ENCODE measurements at places on chromosomes 2 and 18.

DNA sequence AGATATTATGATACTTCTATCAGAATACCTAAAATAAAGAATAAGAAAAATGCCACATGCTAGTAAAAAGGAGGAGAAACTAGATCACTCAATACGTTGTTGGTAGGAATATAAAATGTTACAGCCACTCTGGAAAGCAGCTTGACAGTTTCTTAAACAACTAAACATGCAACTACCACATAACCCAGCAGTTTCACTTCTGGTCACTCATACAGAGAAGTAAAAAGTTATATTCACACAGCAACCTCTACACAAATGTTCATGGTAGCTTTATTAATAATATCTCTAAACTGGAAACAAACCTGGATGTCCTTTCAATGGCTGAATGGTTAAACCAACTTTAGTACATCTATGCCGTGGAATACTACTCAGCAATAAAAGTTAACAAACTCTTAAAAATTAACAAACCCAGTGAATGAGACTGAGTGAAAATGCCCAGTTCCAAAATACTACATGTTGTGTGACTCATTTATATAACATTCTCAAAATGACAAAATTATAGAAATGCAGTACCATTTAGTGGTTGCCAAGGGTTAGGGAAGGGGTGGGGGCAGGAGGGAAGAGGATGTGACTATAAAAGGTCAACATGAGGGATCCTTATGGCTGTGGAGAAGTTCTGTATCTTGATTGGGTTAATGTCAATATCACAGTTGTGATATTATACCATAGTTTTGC, 124.1 kb downstream of the MMADHC start:
- DNase-seq = no peak

GRCh38 chr18:8413751-8414150, 195.5 kb upstream of the RAB12 start:
- DNase-seq = no peak

GRCh38 chr2:165901620-165902298, 51.8 kb downstream of the TTC21B start:
- no peak for DNase-seq

DNA sequence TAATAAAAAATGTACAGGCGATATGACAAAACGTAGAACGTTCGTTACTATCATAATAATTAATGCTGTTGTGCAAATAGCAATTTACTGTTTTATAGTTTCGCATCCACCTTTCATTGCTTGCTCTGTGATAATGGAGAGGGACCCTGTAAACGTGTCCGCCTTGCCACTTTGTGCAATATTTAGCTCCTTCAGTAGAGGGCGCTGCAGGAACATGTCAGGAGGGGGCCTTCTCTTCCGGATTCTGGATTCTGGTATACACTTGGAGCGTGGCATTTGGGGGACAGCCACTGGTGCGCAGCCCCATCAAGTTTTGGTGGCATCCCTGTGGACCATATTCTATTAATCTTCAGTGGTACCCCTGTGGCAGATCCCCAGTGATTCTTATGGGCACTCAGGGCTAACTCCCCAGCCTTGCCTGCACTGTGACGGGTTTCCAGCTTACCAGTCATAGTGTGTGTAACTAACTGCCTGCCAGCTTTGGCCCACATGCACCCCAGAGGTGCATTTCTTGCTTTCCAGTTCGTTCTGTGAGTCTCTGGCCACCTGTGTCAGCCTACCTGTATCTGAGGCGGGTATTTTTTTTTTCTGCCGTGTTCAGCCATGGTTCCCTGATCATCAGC, 140.3 kb downstream of the CYRIA start:
- DNase-seq = no peak

GRCh38 chr18:11994336-11994702, 13.0 kb downstream of the IMPA2 start:
- peak; percentile 66 for DNase-seq

DNA sequence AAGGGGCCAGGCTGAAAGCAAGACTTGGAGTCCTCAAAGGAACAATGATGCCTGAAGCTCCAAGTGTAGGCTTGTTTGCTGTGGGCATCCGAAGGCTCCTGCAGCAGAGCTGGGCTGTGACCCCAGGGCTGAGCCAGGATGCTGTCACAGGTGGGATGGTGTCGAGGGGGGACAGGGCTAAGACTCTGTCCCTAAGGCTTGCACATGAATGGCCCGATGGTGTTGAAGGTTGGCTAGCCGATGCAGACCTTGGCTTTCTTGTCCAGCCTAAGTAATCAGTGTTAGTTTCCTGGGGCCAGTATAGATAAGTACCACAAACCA, 251.0 kb downstream of the NDUFA10 start:
- no peak for DNase-seq

- DNase-seq = no peak
Measured at GRCh38 chr2:31268344-31268743, 34.4 kb downstream of the EHD3 start.

- DNase-seq = peak; percentile 41
Measured at GRCh38 chr2:46913471-46914381, 1.9 kb downstream of the MCFD2 start.

DNA sequence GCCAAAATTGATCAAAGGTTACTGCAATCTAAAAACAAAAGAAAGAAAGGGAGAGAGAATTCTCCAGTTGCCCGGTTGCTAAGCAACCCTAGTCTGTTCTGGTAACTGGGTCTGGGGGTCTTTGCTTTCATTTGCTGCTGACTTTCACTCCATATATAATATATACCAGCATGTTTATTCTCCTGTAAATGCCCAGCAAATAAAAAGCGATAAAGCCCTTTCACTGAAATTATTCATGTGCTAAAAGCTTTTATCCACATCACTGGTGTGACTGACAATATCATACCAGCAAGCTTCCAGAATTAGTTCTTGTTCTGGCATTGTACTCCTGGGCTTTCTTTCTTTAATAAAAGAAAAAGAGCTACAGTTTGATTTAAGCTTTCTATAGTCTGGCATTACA, 75.5 kb upstream of the ST8SIA3 start:
- DNase-seq = no peak

DNA sequence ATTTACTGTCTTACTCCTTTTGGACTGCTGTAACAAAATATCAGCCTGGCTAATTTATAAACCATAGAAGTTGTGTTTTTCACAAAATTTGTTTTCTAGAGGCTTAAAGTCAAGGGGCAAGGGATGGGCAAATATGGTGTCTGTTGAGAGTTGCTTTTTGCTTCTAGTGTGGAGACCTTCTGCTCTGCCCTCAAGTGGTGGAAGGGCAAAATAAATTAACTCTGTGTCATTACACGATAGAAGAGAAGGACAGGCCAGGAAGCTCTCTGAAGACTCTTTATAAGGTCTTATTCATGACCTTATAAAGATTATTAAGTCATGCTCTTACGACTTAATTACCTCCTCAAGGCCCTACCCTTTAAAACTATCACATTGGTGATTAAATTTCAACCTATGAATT, 181.2 kb upstream of the LRATD1 start:
- DNase-seq = peak; percentile 6

- DNase-seq = no peak
Measured at GRCh38 chr2:37599688-37600525, 71.5 kb downstream of the CDC42EP3 start.

DNA sequence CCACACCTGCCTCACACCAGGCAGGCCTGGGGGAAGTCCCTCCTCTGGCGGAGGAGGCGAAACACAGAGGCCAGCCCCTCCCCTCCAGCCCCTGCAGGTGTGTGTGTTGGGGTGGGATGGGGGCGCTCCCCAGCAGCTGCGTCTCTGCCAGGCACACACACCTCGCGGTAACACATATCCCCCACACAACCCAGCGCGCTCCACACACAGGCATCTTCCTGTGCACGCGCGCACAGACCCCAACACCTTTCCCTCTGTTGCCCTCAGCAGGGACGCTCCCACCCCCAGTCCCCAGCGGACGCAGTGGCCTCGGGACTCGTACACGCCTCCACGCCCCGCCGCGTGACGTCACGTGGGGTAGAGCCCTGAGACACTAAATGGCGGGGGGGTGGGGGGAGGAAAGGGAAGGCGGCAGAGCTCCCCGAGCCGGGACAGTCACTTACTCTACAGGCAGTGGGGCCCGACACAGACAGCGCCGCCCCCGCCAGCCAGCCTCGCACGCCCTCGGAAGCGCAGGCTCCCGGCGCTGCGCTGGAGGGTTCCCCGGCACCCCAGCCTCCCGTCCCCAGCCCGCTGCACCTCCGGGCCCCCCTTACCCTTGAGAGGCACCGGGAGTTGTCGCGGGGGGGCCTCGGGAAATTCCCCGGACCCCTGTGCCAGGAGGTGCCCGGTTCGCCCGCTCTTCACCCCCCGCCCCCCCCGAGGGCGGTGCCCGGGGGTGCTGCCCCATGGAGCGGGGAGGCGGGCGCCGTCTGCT, at the start of gene WNT10A:
TSS of gene WNT10A (plus strand) at position 751 of the 757 bp plus-strand sequence. CDS start 144 bp downstream, outside the sequence.
- DNase-seq = peak; percentile 48

DNA sequence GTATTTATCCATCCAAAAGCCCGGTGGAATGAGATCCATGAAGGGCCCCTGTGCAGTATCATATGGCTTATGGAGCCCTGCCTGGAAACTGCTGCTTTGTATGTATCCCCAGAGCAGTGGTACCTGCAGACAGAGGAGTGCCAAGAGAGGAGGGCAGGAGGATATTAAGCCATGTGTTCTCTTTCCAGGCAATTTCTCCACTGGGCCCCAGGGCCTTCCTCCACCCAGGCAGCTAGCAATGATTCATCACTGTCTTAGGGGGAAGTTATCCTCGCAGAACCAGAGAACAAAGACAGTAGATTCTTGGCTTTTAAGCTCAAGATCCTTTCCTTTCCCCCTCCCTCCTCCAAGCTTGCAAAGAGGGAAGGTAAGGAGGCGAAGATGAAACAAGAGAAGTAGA, 98.1 kb downstream of the LRRC30 start:
- no peak for DNase-seq

GRCh38 chr2:59884166-59884565, 669.3 kb downstream of the BCL11A start:
- DNase-seq = no peak

- no peak for DNase-seq
Measured at GRCh38 chr18:62334120-62334519, 9.0 kb downstream of the TNFRSF11A start.

DNA sequence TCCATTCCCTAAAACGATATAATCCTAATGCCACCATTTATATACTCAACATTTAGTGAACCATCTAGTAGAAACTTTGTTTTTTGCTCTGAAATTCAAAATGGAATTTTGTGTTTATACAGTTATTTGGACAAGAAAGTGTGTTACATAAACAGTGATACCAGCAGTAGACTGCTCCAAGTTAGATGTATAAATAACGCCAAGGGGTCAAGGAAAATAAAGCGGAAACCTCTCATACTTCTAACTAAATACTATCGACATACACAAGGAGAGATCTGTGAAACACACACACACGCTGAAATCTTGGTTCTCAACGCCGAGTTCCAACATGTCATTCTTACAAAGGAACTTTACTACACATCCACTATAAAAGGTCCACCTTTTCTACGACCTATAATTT, 1.2 kb downstream of the TXNL1 start:
- peak; percentile 2 for DNase-seq

GRCh38 chr2:10522170-10522448, 74.0 kb upstream of the ODC1 start:
- no peak for DNase-seq

DNA sequence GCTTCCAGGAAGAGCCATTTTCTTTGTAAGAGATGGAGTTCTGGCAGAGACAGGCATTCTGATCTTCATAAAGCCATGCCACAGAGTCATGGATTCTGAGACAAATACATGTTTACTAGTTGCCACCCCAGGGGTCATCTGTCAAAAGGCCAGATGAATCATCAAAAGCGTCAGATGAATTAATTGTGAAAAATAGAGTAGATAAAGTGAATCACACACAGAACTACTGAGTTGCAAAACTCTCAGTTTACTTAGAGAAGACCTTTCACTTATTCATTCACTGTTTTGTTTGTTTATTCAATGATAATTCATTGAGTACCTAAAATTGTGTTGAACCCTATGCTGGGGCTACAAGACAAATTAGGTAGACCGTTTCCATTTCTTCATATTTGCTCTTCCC, 157.7 kb upstream of the SERPINE2 start:
- DNase-seq = no peak

DNA sequence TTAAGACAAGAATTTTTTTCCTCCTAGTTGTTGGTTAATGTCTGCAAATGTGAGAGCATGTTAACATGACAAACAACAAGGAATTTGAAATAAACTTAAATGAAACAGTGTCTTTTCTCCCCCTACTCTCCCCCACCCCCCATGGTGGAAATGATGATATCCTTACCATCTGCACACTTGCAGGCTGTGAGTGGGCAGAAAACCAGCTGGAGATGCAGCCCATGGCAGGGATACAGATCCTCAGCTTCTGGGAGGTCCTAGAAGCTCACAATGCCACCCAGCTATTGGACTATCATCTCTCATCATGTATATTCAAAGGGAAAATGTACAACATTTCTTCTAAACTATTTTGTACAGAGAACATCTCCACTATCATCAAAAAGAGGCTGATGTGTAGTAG, 196.8 kb downstream of the SLC8A1 start:
- no peak for DNase-seq

DNA sequence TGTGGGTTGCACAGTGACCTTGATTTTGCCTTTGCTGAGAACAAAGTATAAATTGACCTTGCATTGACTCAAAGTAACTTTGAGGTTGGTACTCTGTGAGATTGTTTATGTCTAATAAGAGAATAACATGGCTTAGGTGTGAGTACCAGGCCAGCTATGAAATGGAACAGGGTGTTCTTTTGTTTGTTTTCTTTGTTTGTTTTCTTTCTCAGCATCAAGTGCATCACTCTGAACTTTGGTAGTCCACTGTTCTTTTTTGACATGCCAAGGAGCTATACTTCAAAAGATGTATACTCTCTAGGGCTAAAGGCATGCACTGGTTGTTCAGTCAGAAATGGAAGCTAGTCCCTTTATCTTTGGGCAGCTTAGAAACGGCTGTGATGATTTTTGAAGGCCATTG, 5.1 kb downstream of the ABCB11 start:
- DNase-seq = no peak

- DNase-seq = peak; percentile 25
Measured at GRCh38 chr2:181070119-181070835, 89.9 kb downstream of the UBE2E3 start.

- peak; percentile 55 for DNase-seq
Measured at GRCh38 chr2:235493402-235493774, 455 bp upstream of the AGAP1 start.

DNA sequence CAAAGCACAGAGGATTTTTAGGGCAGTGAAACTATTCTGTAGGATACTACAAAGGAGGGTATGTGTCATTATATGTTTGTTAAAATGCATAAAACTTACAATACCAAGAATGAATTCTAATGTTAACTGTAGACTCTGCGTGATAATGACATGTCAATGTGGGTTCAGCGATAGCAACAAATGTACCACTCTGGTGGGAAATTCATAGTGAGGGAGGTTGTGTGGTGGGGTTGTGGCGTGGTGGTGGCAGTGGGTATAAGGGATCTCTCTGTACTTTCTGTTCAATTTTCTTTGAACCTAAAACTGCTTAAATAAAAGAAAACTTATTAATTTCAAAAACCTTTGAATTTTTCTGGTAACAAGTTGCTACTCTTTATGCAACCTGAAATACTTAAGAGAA, 99.3 kb upstream of the SLC38A11 start:
- no peak for DNase-seq

- DNase-seq = peak; percentile 56
Measured at GRCh38 chr18:48319801-48320638, 89.2 kb downstream of the ZBTB7C start.

- DNase-seq = no peak
Measured at GRCh38 chr2:231318954-231319353, 76.6 kb upstream of the B3GNT7 start.

- DNase-seq = peak; percentile 84
Measured at GRCh38 chr2:106582148-106583143, 95.3 kb downstream of the CD8B2 start.

GRCh38 chr2:120628248-120628647, 107.4 kb upstream of the GLI2 start:
- no peak for DNase-seq

- no peak for DNase-seq
Measured at GRCh38 chr18:26262156-26262555, 35.9 kb downstream of the TAF4B start.

Data from myocyte (in vitro differentiated cells).